Stimulated activated CD4-positive, alpha-beta T cell treated with anti-CD3 and anti-CD28 coated beads, Interleukin-12 subunit alpha, Interleukin-12 subunit beta, amount 100 ng/mL, for 4 hours (primary cell): ENCODE measurements at places on chromosomes 6 and 20.

DNA sequence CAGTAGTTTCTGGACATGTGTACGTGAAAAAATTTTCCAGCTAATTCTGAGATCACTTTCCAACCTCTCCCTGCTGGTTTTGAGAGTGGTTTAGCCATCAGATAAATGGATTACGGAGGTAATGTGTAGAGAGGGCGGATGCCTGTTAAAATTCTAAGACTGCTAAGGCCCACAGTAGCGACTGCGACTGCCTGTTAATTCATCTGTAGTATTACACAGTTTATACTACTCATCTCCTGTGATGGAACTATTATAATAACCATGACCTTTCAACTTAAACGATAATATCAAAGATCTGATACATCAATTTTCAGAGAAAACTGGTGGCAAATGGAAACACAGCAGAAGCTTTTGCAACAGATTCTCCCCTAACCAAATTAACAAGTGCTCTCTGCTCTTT lies 102.3 kb downstream of the IRF4 start:
- no peak for DNase-seq

GRCh38 chr20:10042086-10042485 lies 7.3 kb downstream of the ANKEF1 start:
- no peak for DNase-seq

DNA sequence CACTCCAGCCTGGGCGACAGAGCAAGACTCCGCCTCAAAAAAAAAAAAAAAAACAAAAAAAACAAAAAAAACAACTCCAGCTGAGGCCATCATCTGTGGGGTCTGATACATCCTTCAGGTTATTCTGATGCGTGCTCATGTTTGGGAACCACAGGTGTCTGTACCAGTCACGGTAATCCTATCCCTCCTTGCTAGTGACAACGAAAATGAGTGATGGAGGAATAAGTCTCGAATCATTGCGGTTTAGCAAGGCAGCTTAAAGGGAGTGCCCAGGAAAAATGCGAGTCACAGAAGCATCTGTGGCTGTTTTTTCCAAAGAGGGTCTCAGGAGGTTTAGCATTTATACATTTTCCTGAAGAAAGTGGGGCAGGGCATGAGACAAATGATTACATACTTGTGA lies 48.8 kb downstream of the MCUR1 start:
- DNase-seq = no peak

DNA sequence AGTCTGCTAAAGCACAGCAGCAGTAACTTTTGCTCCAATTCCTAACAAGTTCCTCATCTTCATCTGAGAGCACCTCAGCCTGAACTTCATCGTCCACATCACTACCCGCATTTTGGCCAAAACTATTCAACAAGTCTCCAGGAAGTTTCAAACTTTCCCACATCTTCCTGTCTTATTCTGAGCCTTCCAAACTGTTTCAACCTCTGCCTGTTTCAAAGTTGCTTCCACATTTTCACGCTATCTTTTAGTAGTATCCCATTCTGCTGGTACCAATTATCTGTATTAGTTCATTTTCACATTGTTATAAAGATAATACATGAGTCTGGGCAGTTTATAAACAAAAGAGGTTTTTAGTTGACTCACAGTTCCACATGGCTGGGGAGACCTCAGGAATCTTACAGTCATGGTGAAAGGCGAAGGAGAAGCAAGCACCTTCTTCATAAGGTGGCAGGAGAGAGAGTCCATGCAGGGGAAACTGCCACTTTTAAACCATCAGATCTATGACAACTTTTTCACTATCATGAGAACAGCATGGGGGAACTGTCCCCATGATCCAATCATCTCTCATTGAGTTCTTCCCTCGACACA lies 99.4 kb upstream of the GRIK2 start:
- no peak for DNase-seq

- DNase-seq = no peak
Measured at GRCh38 chr6:134047673-134048072, 4.8 kb downstream of the SLC2A12 start.

DNA sequence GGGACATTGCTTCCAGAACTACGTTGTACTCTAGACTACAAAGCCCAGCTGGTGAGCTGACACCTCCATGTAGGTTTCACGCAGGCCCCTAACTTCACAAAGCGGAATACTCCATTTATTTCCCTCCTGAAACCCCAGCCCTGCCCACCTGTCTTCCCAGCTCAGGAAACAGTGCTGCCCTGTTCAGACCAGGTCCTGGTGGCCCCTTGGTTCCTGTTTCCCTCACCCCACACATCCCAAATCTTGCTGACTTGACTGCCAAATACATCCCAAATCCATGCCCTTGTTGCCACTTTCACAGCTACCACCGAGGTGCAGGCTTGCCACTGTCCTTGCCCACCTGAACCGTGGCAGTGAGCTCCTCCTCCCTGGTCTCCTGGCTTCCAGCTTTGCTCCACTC lies 113.1 kb upstream of the PTPN1 start:
- DNase-seq = no peak

GRCh38 chr6:119339941-119340456 lies 9.6 kb downstream of the MAN1A1 start:
- DNase-seq = no peak

DNA sequence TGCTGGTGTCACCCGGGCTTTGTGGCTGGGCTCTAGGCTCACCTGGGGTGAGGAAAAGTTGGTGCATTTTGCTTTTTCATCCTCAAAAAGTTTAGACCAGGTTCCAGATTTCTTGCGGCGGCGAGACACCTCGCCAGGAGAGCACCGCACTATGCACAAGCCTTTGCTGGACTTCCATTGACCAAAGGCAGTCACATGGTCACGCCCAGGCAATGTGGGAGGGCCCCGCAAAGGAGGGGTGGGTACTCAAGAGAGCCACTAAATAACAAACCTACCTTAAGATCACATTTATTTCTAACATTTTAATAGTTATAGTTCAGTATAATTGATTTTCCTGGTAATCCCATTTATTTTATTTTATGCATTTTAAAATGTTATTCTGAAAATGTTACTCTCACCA lies 3.0 kb upstream of the KIF16B start:
- no peak for DNase-seq

- DNase-seq = no peak
Measured at GRCh38 chr6:5274231-5274630, 12.9 kb downstream of the FARS2 start.

- no peak for DNase-seq
Measured at GRCh38 chr6:131960371-131961133, 9.4 kb upstream of the CCN2 start.

DNA sequence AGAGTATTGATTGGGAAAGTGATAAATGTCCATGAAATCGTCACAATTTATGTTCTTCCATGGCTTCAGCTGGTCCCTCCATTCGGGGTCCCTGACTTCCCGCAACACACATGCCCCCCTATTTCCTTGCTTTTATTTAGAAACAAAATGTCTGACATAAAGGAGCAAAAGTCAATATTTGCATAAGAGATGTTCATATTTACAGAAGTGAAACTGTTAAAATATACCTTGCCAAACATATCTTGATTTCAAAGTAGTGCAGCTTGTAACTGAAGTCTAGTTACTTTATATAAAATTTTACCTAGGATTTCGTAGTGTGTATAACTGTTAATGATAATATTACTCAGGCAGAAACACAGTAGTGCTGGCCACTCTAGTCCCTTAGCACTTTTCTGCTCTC lies 548.9 kb upstream of the ADGRB3 start:
- DNase-seq = no peak

DNA sequence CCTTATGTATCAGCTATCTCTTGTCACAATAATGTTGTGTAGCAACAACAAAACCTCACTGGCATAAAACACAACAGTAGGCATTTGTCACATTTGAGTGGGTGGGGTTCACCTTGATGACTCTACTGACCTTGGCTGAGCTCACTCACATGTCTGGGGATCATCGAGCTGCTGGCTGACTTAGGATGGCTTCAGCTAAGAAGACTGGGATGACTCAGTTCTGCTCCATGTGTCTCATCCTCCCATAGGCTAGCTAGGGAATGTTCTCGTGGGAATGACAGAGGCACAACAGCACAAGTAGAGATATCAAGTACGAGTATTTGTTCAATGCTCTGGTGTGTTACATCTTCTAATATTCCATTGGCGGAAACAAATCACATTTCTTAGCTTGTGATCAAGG lies 167.9 kb downstream of the PLCB1 start:
- no peak for DNase-seq

DNA sequence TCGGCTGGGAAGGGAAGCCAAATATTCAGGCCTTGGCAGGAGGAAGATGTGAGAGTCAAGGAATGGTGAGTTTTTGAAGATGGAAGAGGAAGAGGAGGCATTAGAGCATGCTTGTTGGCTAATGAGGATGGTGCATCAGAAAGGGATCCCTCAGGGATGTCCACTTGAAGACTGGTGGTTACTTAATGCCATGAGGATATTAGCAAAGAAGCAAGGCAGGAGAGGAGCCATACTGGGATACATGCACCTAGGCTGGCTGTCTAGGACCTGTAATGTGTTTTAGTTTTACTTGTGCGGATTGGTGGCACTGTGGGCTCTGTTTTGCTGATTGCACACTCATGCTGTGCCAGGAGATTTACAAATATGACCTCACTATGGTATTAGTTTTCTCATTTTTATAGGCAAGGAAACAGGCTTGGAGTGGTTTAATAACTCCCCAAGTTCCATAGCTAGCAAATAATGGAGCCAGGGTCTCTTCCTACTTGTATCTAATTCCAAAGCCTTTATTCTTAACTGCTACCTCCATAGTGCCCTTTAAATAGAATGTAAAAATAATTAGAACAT lies 37.8 kb downstream of the NCOA7 start:
- no peak for DNase-seq

GRCh38 chr6:132190815-132191175 lies 210.5 kb downstream of the MOXD1 start:
- DNase-seq = no peak

GRCh38 chr20:38935967-38936407 lies 9.8 kb downstream of the FAM83D start:
- no peak for DNase-seq

DNA sequence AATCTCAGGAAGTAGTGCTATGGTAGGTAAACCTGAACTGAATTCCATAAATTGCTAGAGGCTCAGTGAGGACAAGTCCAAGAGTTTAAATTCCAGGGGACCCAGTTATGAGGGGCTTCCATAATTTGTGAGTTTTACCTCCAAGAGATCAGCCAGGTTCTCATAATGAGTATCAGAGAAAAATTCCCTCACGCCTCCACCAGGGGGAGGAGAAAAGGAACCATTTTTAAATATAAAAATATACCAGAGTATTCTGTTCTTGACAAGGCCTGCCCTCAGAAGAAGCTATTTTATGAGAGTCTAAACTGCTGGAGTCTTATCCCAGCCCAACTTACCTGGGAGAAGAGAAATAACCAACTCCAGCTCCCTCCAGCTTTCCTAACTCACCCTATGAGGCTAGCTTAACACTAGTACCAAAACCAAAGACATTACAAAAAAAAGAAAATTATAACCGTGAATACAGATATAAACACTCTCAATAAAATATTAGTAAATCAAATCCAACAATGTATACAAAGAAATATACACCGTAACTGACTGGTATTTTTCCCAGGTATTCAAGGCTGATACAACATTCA lies 158.7 kb downstream of the TFAP2A start:
- no peak for DNase-seq

- no peak for DNase-seq
Measured at GRCh38 chr6:158781692-158782373, 37.3 kb downstream of the EZR start.

GRCh38 chr6:9224539-9224938 lies 789.2 kb upstream of the SLC35B3 start:
- DNase-seq = no peak

- DNase-seq = no peak
Measured at GRCh38 chr6:25709761-25710160, 44.8 kb upstream of the SLC17A4 start.

DNA sequence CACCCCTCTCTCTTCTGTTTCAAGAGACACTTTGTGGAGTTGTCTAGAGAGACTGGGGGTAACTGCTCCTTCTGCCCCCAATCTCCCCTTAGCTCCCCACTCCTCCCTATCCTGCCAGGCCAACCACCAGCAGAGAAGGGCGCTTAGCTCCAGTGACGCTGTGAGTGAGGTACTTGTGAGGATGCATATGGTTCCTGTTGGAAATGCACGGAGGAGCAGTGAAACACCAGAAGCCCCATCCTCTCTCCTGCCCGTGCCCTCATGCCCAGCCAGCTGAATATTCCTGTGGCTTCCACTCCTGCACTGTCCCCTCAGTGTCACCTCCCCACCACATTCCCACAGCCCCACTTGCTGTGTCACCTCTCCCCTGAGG lies 11.9 kb downstream of the NT5E start:
- no peak for DNase-seq

DNA sequence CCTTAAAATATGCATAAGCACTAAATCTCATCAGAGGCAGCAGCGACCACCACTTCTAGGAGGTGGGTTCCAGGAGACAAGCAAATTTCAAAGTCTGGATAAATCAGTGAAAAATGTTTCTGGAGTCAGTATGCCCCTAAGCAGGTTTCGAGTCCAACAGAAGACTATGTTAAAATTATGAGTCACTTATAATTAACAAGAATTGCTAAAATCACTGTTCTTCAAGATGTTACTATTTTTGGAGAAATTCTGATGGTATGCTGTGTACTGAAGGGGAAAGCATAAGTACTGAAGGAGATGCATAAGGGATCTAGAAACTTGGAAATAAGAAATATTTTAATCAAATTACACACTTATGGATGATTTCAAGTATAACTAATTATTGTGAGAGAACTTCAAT lies 58.0 kb downstream of the DTNBP1 start:
- DNase-seq = no peak

DNA sequence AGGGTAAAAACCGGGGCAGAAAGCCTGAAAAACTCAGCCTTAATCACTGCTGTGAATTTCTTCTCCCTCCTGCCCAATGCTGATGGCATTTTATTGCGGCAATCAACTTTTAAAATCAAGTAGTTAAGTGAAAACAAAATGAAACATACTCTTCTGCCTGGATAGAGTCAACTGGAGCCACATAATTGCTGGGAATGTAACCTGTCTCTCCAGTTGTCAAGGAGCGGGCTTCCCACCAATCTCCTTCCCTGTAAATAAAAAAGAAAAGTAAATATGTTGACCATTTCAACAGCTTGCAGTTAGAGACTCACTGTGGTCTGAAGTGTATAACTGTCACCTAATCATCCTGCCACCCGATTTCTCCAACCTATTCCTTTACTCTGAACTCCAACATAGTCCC lies 102.1 kb upstream of the TRAF3IP2 start:
- DNase-seq = no peak

DNA sequence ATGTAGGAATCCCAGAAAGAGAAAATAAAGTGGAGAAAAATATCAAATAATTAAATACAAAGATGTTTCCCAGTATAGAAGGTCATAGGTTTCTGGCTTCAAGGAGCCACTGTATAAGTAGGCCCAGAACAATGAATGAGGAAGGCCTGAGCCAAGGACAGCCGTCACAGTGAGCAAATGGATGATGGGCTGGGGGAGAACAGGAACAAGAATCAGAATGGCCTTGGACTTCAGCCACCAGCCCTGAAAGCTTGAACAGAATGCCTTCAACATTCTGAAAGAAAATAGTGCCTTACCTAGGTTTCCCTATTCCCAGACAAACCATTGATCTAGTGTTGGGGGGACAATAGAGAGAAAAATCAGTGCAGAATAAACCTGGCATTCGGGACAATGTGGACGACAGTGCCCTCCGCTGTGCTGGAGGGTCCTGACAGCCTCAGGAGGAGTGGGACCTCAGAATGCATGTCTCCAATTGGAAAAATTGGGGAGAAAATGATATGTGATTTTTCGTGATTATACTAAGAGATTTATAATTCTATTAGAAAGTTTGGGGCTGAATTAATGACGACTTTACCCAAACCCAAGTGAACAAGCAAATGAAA lies 333.9 kb upstream of the AGPAT4 start:
- no peak for DNase-seq
